ENCODE measurements at places on chromosomes 13 and 19.

- DNase-seq: no peak
Measured at GRCh38 chr13:22369840-22370239, 699.0 kb downstream of the FGF9 start.

DNA sequence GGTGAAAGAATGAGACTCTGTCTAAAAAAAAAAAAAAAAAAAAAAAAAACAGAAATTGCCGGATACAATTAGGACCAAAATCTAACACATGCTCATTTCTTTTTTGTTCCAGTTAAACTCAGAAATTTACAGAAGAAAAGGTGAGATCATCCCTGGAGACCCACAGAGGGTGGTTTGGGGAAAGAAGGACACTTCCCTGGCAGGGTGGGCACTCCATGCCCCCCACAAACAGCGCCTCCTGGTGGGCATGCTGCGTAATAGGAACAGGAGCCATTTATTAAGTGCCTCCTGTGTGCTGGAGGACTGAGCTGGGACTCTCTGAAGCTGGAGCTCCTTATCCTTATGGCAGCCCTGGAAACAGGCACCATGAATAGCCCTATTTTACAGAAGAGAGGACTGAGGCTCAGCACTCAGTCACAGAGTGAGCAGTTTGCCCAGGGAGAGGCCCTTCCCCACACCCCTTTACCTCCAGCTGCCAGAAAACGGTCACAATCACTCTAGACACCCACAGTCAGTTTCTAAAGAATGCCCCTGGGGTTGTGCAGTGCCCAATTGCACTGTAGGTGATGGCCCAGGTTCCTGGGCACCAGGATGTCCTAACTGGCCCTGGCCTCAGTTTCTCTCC lies 10.1 kb downstream of the C19orf38 start:
- no peak for DNase-seq

DNA sequence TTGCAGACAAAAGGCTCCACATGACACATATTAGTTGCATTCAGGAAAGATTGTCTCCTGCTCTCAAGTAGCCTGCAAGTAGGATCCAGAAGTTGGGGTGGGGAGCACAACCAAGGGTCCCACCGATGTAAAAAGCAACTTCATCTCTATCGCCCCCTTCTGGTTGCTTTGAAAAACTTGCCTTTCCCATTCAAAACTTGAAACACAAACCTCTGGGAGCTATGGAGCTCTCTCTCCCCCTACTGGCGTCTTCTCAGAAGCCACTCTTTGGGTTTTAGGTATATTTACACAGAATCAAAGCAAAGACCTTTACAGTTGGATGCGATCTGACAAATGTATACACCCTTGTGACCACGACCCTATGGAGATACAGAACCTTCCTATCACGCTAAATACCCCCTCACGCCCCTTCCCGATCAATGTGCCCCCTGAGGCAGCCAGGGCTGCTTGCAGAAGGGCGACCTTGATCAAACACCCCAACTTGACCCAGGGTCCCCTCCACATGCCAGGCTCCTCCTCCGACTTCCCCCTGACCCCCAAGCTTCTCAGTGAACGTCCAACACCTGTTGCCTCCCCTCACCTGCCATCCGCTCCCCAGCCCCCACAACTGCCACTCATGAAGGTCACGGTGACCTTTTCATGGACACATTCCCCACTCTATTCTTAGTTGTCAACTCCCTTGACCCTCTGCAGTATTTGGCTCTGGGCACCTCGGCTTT lies 10.1 kb downstream of the NOSIP start:
- DNase-seq: no peak

GRCh38 chr13:113989585-113990300 lies 15.9 kb upstream of the C13orf46 start:
- no peak for DNase-seq

GRCh38 chr13:39776439-39776838 lies 121.0 kb downstream of the COG6 start:
- DNase-seq: no peak

DNA sequence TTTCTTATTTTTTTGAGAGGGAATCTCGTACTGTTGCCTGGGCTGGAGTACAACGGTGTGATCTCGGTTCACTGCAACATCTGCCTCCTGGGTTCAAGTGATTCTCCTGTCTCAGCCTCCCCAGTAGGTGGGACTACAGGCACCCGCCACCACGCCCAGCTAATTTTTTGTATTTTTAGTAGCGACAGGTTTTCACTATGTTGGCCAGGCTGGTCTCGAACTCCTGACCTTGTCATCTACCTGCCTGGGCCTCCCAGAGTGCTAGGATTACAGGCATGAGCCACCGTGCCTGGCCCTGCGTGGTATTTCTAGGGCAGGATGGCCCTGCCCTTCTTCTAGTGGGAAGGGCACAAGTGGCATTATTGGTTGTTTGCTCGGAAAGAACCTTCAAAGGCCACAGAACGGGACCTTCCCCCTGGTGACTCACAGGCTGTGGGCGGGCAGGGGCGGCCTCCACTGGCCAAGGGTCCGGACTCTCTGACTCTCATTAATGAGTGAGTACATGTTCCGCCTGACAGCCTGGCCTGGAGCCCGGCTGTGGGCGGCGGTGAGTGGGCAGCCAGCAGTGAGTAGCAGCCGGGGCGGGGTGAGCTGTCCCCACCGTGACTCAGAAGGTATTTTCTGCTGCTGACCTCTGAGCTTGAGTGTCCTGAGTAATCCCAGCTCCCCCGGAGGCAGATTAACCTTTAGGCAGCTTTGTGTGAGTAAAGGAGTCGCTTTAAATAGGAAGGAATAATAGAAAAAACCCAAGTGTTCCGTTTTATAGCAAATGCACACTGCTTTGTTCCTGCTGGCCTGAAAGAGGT lies 5.1 kb downstream of the DOT1L start:
- DNase-seq: no peak

DNA sequence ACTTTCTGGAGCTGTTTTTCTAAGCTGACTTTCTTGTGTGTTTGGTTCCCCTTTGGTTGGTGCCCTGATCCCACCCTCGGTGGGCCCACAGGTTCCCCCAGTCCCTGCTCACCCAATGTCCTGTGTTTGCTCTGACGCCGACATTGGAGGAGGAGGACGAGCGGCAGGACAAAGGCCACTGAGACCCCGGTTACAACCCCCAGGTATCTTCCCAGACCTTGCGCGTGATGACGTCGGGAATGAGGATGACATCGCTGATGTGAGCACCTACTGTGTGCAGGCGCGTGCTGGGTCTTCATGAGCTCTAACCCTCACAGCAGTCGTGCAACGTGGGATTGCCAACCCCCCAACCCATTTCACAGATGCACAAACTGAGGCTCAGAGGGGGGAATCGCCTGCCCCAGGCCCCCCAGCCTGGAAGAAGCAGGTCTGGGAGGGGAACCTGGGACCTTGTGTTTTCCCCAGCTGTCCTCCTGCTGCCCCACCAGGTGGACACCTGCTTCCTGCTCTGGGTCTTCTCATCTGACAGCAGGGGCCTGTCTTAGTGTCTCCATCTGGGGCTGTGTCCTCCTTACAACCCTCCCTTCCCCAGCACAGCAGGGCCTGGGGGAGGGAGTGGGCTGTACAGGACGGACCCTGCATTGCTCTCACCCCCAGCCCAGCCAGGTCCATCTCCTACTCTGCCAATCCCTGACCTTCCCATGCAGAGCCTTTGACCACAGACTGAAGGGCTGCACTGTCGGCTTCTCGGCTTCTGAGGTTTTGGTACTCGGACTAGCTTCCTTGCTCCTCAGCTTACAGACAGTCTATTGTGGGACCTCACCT lies 4.7 kb upstream of the LILRA6 start:
- no peak for DNase-seq

DNA sequence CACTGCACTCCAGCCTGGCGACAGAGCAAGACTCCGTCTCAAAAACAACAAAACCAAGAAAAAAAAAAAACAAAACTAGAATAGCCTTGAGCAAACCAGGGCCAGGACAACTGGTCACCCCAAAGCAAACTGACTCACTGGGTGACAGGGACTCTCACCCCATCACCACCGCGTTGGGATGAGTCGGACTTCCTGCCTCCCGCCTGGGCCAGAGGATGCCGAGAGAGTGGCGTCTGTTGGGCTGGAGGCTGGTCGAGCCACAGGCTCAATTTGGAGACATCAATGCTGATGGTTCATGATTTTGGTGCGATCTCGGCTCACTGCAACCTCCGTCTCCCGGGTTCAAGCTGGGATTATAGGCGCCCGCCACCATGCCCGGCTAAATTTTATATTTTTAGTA lies 11.6 kb downstream of the TMPRSS9 start:
- no peak for DNase-seq

GRCh38 chr13:59633290-59633689 lies 530.4 kb downstream of the DIAPH3 start:
- no peak for DNase-seq

- no peak for DNase-seq
Measured at GRCh38 chr13:77696006-77696878, 1.2 kb upstream of the SLAIN1 start.

DNA sequence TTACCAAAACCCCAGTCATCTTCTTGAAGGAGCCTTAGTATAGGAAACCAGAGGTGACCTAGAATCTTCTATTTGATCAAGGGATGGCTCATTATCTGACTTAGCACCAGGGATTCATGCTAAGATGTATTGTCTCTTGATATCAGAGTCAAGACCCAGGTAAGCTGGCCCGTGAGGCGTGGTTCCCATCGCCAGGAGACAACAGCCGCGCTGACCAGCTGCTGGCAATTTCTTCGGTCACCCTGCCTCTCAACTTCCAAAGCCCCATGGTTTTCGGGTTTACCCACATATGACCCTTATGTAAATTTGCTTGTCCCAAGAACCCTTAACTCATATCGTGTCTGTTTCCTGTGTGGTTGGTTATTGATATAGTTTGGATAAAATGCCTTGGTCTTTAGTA lies 77.7 kb upstream of the VSTM2B start:
- DNase-seq: no peak

DNA sequence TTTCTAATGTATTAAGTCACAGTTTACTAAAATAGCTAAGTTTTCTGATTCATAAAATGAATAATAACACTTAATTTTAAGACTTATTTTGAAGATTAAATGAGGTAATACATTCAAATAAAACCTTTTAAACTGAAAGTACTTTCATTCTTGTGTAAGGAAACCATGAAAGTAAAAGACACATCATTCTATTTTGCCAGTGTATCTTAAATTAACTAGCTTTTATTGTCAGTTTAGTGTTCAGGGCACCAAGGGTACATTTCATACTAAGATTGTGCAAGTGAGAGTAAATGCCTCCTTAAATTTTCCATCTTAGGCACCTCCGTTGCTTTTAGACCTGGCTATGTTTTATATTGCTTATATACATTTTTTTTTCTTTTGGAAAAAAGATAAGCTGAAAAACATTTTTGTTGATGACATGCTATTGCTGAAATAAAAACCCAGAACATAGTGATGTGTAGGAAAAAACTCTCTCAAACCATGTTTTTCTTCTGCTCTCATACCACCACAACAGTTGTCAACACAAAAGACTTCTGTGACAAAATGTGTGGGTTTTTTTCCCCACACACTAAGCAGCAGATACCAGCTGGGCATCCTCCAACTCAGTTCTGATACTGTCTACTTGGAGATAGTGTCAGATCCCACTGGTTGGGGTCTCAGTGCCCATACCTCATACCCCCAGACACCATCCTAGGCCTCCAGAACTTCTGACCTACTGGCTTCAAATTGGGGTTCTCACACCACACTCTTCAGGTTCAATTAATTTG lies 30.7 kb upstream of the LPAR6 start:
- DNase-seq: no peak

DNA sequence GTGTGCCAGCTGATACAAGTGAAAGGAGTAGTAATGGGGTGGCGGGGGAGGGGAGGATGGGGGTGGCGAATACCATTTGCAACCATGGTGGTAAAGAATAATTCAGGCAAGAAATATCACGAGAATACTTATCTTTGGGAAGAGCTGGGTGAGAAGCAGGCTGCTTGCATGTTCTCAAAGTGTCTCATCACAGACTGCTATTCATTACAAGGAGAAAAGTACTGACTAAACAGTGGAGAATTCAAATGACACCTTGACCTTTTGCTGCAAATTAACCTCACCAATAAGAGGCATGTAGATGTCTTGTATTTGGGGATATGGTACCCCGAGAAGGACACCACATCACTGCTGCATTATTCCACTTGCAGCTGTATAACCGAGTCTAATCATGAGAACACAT lies 585.7 kb upstream of the GPC6 start:
- DNase-seq: no peak

DNA sequence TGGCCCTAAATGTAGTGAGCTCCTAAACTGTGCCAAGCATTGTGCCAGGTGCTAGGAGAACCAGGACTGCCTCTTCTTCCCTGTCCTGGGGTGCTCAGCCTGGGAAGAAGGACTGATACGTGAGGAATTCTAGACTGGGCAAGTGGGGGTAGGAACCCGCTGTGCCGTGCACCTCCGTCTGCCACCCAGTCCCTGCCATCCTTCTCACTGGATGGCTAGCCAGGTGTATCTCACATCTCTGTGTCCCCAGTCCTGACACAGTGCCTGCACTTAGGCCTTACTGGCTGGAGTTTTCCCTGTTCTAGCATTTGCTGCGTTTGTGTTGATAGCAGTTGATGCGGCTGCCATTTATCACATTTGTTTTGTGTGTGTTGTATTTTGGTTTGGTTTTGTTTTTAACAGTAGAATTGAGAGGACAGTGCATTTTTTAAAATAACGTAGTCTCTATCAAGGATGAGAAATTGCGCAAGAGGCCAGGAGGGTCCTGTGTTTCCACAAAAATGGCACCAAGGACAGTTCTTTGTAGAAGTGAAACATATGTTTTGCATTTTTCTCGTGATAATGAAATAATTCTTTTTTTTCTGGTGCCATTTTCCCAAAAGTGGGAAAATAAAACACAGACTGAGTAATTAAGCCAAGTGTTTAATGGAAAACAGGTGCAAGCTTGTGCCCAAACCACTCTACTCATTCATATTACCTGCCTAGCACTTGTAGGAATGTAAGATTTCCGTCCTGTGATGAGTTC lies 4.7 kb upstream of the GPR183 start:
- DNase-seq: no peak

- DNase-seq: no peak
Measured at GRCh38 chr13:69975496-69975895, 132.1 kb upstream of the ATXN8OS start.

- DNase-seq: no peak
Measured at GRCh38 chr13:89627996-89628395, 1719.5 kb upstream of the MIR17HG start.

DNA sequence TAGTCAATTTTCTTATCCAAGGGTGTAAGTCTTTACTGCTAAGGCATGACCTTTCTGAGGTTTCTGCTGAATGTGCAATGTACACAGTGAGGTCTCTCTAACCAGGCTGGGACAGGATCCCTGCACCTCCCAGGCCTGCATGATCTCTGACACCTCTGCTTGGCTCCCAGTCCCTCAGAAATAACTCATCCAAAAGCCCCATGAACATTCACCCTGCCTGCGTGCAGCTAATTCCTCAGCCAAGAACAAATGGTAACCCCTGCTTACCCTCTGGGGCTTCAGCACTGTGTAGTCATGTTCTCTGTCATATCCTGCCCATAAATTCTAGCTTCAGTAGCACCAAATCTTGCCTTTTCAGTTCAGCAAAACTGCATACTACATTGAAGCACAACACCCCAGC lies 1146.3 kb upstream of the MIR17HG start:
- DNase-seq: no peak

All from NCI-H1436 treated with DMSO at 0.1 percent for 48 hours (cell line).